Foreskin keratinocyte (primary cell): ENCODE measurements at places on chromosomes 6 and 20. TPM values are rescaled to one million over a fixed set of nuclear protein-coding genes. Genes with fewer than 3 reads are reported as not detected.

PERP gene
- 213 and 260 TPM in 2 replicates for polyA plus RNA-seq

PXDC1 gene
- polyA plus RNA-seq = 29.4 and 34.9 TPM in 2 replicates

SLC24A3 gene
- polyA plus RNA-seq = 0.10 and 0.15 TPM in 2 replicates

BANF2 gene
- not detected in 2 replicates for polyA plus RNA-seq

BCAS4 gene
- 20.6 and 23.5 TPM in 2 replicates for polyA plus RNA-seq

DEK gene
- polyA plus RNA-seq = 58.0 and 78.7 TPM in 2 replicates

LY86 gene
- not detected in 2 replicates for polyA plus RNA-seq

SLC35B3 gene
- polyA plus RNA-seq = 12.3 and 13.2 TPM in 2 replicates

RSPH9 gene
- 0.07 and 0.12 TPM in 2 replicates for polyA plus RNA-seq

CAP2 gene
- 2.2 and 3.7 TPM in 2 replicates for polyA plus RNA-seq

VEGFA gene
- 42.5 and 48.3 TPM in 2 replicates for polyA plus RNA-seq

SLC23A2 gene
- 3.4 and 3.5 TPM in 2 replicates for polyA plus RNA-seq

GRCh38 chr6:21615504-21615903, 22.0 kb downstream of the SOX4 start:
- DNase-seq = no peak

DNA sequence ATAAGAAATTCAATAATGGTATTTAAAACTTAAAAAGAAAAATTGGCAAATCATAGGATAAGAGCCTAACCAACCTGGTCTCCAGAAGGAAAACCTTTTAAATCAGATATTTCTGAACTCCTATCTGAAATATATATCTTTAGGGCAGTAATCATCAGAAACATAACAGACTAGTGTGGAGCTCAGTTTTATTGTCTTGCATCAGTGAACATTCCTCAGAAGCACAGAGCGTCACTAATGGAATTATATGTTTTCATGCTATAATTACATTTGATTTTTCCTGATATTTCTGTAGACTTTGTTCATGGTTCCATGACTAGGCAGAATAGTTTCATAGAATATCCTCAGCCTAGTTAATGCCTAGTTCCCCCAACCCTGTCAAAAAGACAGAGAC, 262.2 kb downstream of the EYA4 start:
- no peak for DNase-seq

GRCh38 chr20:19928328-19929011, 88.7 kb upstream of the NAA20 start:
- DNase-seq = peak; percentile 91

- no peak for DNase-seq
Observed at GRCh38 chr20:17262786-17263185, 35.9 kb downstream of the PCSK2 start.

DNA sequence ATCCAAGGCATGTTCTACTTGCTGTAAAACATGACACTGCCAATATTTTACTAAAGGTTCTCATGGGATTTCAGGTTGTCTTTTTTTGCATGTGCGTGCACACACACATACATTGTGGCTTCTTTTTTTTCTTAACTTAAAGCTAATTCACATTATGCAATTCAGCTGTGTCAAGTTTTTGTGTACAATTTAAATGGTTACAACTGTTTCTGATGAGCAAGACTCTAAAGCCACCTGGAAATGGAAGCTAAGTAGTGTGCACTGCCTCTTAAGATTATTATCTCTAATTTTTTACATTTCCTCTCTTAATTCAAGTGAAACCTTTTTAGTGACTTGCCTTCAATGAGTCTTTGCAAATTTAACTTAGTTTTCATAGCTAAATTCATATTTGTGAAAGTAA, 75.3 kb downstream of the TULP4 start:
- no peak for DNase-seq

- DNase-seq = peak; percentile 4
Observed at GRCh38 chr20:953742-954141, 37.6 kb upstream of the ANGPT4 start.

GRCh38 chr20:24535941-24536730, 66.7 kb downstream of the SYNDIG1 start:
- no peak for DNase-seq

- DNase-seq = peak; percentile 55
Observed at GRCh38 chr20:4763723-4764510, 42.2 kb downstream of the PRND start.

- no peak for DNase-seq
Observed at GRCh38 chr6:18062733-18063132, 59.7 kb downstream of the NHLRC1 start.

- no peak for DNase-seq
Observed at GRCh38 chr6:157860505-157860991, 37.5 kb downstream of the SNX9 start.

DNA sequence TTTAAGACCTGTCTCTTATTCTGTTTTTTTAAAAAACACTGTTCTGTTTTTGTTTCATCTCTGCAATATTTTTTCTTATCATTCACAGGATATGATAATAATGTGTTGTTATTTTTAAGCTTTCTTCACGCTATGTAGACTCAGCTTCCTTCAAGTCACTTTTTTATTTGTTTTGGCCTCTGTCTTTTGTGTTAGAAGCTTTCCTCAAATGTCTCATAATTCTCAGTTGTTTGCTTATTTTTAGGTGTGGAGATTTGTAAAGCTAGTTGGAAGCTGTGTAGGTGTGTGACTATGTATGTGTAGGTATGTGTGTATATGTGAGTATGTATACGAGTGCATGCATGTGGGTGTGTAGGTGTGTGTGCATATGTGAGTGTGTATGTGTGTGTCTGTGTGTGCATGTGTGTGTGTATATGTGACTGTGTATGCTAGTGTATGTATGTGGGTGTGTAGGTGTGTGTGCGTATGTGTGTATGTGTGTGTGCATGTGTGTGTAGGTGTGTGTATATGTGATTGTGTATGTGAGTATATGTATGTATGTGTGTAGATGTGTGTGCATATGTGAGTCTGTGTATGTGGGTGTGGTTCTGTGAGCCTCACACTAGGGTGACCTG, 16.3 kb upstream of the VEGFA start:
- no peak for DNase-seq

- DNase-seq = no peak
Observed at GRCh38 chr6:74755196-74755595, 450.7 kb downstream of the COL12A1 start.

- no peak for DNase-seq
Observed at GRCh38 chr20:24158281-24158680, 169.7 kb upstream of the GGTLC1 start.

DNA sequence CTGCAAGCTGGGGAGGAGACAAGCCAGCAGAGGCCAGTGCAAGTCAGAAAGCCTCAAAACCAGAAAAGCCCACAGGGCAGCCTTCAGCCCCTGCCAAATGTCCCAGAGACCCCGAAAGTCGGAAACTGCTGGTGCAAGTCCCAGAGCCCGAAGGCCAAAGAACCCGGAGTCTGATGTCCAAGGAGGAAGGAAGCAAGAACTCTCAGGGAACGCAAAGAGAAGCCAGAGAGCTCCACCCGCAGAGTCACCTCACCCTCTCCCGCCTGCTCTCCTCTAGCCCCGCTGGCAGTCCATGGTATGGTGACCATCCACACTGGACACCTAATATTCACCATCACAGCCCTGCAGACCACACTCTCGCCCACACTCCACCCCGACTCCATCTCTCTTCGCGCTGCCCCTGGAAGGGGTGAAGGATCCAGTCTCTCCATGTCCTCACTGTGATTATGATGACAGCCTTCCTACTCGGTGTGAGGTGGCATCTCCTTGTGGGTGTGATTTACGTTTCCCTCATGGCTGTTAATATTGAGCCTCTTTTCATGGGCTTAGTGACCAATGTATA, 10.6 kb downstream of the ULBP3 start:
- DNase-seq = no peak

DNA sequence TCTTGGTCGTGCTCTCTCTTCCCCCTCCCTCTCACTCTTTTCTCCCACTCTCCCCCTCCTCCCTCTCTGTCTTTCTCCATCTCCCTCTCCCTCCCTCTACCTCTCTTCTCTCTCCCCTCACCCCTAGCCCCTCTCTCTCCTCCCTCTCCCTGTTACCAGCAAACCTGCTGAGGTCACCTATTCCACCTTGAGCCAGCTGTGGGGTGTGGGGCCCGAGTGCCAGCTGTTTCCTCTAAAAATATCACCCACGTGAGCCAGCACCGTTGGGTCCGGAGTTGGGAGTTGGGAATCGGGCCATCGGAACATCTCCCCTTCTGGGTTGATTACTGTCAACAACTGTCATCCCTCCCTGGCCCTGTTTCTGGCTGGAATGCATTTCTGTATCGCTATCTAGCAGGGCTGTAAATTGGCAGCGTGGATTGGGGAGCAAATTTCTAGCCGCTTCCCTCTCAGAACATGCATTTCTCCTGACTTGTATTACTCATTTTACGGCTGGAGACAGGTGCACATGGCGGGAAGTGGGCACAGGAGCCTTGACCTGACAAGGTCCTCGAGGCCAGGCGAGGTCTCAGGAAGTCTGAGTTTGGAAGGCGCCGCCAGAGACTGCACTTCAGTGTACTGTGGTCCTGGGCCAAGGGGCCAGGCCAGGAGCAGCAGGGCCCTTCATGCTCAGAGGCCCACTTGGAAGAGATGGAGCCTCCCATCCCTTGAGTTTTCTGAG, 165.3 kb downstream of the CDH4 start:
- no peak for DNase-seq

GRCh38 chr6:81636930-81637568, 115.4 kb downstream of the TENT5A start:
- no peak for DNase-seq

DNA sequence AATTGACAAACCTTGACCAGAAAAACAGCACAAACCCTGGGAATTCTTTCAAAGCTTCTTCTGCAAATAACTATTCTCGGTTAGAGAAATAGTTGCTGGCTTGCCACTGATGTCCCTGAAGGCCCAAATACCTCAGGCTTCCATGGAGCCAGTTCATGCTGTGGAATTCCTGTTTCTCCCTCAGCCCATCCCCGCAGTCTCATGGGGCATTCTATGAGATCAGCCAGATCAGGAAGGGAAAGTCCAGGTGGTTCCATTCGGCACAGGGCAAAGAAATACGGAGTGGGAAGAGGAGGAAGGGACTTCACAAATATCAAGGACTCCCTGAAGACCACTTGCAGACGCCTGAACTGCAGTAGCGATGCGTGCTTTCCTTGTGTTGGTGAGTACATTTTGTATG, 63.3 kb downstream of the MYLK4 start:
- no peak for DNase-seq

- DNase-seq = peak; percentile 13
Observed at GRCh38 chr6:74431873-74432580, 736.0 kb downstream of the CD109 start.

- DNase-seq = no peak
Observed at GRCh38 chr6:10867952-10868351, 13.9 kb downstream of the GCM2 start.

DNA sequence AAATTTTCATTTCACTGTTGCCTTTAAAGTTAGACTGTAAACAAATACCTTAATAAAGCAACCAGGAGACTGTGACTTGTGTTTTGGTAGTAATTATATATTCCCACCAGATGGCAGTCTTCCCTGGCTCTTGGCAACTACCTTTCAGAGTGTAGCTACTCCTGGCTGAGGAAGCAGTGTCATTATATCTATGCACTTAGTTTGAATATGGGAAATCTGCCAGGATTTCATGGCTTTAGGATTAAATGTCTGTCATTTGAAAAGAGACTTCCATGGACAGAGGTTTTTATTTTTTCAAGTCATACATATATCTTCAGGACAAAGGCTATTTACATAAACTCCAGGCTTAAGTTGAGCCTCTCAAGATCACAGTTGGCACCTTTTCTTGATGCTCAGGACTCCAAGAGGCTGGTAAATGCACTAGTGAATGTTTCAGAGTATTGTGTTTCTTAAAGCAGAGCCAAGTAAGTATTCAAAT, 160.1 kb downstream of the C6orf58 start:
- DNase-seq = peak; percentile 61

DNA sequence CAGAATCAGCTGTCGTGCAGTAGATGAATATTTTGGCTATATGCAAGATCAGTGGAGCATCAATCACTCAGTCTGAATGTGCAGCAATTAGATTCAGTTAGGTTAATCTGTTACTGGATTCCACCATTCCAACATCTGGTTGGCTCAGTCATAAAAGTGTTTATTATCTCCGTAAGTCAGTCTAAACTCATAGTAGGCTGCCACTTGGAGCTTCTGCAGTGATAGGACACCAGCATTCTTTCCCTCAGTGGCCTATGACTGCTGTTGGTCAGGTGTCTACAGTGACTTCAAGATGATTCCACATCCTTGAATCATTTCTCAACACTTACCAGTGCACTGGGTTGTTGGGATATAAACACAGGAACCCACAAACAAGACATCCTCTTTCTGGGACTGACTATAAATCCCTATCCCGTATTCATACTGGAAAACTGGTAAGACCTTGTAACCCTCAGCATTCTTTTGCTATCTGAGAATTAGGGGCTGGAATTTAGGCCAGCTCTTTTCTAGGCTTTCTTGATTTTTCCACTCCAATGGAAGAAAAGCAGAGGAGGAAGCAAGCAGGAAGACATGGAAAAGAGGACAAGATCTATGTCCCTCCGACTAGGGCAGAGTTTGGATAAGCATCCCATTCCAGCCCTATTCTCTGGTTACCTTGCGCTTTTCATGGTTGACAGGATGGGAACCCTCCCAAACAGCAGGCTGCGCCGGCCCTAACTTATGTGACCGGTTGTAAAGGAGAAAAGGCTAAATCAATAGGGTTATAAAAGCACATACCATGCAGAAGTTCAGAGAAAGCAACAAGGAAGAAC, 919.6 kb downstream of the KIF16B start:
- no peak for DNase-seq

DNA sequence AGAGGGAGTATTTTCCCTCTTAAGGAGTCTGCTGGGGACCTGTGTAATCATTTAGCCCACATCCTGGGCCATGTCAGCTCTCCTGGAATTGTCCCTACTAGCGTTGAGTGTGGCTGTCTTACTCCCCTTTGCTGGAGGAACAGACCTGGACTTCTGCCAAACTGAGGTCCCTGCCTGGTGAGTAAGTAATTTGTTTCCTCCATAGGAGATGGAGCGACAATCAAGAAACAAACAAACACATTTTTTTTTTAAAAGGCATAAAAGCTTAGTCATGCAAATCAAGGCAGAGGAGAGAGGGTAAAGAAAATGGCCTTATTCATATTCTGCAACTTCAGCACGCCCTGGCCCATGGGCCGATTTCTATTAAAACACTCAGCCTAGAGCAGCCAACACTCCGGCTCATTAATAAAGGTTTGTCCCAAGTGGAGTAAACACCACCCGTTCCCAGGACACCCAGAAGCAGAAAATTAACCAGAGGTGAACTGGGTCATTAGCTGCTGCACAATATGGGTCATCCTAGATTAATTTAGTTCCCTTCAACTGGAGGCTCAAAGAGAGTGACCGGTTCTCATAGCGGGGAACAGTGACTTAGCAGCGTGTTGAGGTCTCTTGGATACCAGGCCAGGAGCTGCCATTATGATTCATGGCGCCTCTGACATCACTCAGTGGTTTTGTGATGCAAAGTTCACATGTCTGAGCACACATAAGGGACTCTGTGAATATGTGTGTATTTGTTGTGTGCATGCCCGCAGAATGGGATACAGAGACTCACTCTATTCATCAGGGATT, 165.0 kb upstream of the SULF2 start:
- no peak for DNase-seq

DNA sequence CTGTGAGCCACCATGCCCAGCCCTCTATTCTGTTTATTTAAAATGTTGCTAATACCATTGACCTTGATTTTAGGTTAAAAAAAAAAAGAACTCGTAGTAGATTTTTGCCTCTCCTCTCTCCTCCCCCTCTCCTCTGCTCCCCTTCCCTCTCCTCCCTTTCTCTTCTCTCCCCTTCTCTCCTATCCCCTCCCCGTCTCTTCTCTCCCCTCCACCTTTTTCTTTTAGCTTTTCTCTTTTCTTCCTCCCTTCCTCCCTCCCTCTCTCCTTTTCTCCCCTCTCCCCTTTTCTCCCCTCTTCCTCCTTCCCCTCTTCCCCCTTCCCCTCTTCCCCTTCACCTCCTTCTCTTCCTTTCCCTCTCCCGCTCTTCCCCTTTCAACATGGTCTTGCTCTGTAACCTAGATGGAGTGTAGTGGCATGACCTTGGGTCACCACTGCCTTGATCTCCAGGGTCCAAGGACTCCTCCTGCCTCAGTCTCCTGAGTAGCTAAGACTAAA, 223.8 kb downstream of the ZFAND3 start:
- DNase-seq = no peak
